Activated naive CD8-positive, alpha-beta T cell treated with anti-CD3 and anti-CD28 coated beads, Interleukin-2, amount 10 ng/mL, durations not matched to agents 7 days and 5 days (primary cell): ENCODE measurements at places on chromosomes 2 and 18.

GRCh38 chr2:67867735-67868134, 195.1 kb downstream of the C1D start:
- no peak for DNase-seq

DNA sequence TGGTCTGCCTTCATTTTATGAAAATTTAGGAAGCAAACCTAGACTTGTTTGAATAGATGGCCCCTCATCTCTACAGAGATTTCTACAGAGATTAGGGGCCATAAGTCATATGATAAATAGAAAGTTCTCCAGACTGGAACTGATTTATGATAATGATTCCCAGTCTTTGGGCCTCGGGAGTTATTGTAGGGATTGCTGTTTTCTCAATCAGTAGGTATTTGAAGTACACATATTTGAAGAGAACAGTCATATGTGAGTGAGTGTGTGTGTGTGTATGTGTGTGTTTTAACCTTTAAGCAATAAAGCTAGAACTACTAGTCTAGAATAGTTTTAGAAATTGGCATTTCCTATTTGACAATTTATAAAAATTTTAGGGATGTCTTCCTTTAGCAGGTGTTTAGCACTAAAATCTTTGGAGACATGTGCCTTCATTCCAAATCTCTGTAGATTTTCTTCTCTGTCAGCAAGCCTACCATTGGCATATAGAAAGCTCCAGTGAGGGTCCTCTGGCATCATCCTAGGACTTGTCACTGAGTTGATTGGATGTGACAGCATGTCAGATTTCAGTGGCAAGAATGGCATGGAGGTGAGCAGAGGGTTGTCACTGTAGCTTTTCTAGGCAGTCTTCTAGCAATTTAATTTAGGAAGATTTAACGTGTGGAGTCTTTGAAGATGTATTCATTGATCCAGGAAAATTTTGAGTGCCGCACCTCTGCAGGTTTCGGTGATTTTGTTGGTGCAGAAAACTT, 71.2 kb downstream of the MYO1B start:
- no peak for DNase-seq

DNA sequence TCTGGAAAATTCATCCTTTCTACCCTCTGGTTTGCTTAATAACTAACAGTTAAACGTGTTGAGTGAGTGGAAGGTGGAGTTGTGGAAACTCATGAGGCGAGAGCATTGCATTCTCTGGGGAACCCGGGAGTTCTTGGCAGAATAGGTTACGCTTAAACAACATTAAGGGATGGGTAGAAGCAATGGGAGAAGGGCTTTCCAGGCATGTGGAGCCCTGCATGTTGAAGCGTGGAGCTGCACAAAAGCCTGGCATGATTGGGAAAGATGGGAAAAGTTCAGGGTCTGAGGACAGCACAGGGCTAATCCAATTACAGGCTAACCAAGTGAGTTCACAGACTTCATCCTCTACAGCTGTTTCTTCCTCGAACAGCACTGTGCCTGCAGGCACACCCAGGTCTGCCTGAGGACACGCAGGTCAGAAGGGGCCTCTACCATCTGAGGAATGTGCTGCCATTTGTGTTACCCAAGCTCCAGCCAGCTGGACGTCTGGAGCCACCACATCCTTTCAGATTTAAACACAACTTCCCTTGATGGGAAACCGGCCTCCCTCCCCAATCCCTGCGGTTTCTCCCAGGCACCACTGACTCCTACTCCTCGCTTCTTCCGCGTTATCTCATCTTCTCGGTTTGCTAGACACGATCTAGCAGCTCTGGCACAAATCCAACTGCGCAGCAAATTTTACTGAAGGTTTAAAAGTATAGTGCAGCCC, 164.2 kb downstream of the ANTXR1 start:
- DNase-seq, result no peak

DNA sequence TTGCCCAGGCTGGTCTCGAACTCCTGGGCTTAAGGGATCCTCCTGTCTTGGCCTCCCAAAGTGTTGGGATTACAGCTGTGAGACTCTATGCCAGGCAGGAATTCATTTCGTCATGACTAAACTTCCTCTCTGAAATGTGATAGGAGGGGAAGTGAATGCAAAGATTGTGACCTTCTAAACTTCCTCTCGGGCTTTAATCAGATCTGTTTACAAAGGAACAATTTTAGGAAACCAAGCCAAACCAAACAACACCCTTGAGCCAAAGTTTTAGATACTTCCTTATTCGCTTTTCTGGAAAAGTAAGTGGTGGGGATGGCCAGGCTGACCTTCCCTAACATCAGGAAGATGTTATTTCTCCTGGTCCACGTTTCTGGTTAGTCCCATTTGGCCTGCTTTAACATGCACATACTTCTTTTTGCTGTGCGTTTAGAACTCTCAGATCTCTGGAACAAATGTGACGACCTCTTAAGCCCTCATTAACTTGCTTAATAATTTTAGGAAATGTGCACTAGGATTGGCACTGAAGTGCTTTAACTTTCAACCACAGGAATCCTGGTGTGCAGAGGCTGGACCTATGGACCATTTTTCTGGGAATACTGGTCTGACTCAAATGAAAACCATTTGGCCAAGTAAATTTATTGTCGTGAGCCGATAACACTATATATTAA, 33.2 kb upstream of the YES1 start:
- no peak for DNase-seq

GRCh38 chr2:172048508-172049503, 36.5 kb upstream of the DLX1 start:
- no peak for DNase-seq

- no peak for DNase-seq
These were observed 75.3 kb upstream of the DLX2 start for GRCh38 chr2:172177996-172178395.

DNA sequence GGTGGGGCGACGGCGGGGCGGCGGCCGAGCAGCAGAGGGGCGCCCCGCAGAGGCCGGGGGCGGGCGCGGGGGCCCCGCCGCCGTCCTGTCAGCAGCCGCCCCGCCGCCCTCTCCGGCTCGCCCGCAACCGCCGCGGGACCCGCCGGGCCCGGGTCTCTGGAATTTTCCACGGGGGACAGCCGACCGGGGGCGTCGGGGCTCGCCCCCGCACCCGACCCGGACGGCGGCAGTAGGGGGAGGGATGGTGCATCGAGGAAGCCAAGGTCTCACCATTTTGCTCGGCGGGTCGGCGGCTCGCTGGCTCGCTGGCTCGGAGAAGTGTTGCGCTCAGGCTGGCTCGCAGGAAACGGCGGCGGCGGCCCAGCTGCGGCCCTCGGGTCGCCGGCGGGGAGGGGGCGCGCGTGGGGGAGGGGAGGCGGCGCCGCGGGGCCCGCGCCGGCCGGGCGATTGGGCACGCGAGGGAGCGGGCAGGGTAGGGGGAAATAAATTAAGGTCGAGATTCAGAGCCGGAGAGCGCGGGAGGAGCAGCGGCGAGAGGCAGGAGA, 405 bp downstream of the PPP3R1 start:
- peak; percentile 74 for DNase-seq

DNA sequence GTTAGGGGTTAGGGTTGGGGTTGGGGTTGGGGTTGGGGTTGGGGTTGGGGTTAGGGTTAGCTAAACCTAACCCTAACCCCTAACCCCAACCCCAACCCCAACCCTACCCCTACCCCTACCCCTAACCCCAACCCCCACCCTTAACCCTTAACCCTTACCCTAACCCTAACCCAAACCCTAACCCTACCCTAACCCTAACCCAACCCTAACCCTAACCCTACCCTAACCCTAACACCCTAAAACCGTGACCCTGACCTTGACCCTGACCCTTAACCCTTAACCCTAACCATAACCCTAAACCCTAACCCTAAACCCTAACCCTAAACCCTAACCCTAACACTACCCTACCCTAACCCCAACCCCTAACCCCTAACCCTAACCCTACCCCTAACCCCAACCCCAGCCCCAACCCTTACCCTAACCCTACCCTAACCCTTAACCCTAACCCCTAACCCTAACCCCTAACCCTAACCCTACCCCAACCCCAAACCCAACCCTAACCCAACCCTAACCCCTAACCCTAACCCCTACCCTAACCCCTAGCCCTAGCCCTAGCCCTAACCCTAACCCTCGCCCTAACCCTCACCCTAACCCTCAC, 24.1 kb upstream of the RABL2A start:
- no peak for DNase-seq

DNA sequence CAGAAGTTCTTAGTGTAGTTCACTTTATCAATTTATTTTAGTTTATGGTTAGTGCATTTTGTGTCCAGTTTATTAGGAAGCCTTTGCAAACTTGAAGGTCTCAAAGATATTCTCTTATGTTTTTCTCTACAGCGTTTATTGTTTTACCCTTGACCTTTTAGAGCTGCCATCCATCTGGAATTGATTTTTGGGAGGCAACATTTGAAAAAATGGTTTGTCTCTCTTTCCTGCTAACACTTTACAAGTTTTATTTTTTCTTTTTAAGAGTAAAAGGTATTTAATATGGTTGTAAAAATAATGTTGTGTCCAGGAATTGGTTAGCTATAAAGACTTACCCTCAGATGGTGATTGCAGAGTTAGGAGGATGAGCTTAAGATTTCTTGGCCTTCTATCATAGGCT, 14.0 kb downstream of the GORASP2 start:
- DNase-seq, result no peak

GRCh38 chr2:62998949-62999348, 51.7 kb upstream of the OTX1 start:
- no peak for DNase-seq

- DNase-seq, result no peak
These were observed 766.2 kb upstream of the TMEFF2 start for GRCh38 chr2:192960945-192961344.

- DNase-seq, result no peak
These were observed 221.1 kb upstream of the NRP2 start for GRCh38 chr2:205461169-205461568.
